Neural crest cell (in vitro differentiated cells): ENCODE measurements at places on chromosomes 4 and X. TPM values are rescaled to one million over a fixed set of nuclear protein-coding genes. Genes with fewer than 3 reads are reported as not detected.

DNA sequence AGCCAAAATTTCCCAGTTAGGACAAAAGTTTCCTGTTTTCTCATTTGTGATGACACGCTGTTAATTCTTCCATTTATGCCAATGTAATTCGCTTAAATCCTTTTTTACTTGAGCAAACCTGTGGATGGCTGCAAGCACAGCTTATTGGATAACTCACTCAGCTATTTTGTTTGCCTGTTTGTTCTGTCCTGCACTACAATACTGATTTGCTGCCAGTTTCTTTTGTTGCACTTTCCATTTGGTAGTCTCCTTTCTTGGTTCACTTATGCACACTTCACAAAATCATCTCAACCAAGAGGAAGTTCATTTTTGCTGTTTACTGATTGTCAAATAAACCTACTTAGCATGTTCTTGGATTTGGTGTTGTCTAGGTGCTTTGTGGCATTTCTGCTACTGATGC is 40.3 kb downstream of the MFAP3L start:
- H3K36me3 ChIP-seq, result no peaks in the 10 kb centered on the region
- H3K27me3 ChIP-seq, result no peaks in the 10 kb centered on the region
- no peak for DNase-seq
- H3K4me3 ChIP-seq, result no peak overlapping the region

GRCh38 chr4:14520171-14520570 is 482.1 kb upstream of the CPEB2 start:
- no peaks in the 10 kb centered on the region for H3K36me3 ChIP-seq
- H3K27ac ChIP-seq, result no peak overlapping the region
- no peak overlapping the region for H3K4me3 ChIP-seq
- peaks cover 9% of the 10 kb centered on the region for H3K4me1 ChIP-seq
- no peak for DNase-seq

CC2D2A gene
- total RNA-seq, result 26.2 and 27.8 TPM in 2 replicates

SERTM2 gene
- 0.11 TPM in 1 of 2 replicates, not detected in the other for total RNA-seq

DNA sequence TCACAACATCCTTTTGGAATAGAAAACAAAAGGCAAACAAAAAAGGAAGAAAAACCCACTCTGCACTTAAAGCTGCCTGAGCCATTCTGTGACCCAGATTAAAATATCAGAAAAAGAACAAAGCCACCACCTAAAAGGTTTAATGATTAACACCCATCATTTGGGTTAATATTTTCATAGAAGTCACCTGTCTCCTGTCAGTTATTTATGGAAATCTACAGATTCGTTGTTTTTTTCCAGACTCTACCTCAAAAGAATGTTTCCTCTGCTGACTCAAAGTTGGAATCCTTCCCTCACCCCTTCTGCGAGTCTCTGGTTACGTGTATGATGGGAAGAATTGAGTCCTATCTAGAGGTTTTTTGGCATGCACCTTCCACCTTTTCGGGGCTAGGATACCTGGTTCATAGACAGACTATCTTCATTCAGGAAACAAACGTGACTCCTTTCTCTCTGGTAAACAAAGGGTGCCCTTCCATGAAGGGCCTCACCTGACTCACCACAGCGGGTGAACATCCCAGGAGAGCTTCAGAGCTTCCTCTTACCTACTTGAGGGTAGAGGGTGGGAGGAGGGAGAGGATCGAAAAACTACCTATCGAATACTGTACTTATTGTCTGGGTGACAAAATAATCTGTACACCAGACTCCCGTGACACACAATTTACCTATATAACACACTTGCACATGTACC is 19.6 kb upstream of the CA5B start:
- no peak overlapping the region for H3K27ac ChIP-seq
- no peaks in the 10 kb centered on the region for H3K4me1 ChIP-seq
- H3K27me3 ChIP-seq, result peaks cover 2% of the 10 kb centered on the region
- no peak overlapping the region for H3K4me3 ChIP-seq
- no peak for DNase-seq

DNA sequence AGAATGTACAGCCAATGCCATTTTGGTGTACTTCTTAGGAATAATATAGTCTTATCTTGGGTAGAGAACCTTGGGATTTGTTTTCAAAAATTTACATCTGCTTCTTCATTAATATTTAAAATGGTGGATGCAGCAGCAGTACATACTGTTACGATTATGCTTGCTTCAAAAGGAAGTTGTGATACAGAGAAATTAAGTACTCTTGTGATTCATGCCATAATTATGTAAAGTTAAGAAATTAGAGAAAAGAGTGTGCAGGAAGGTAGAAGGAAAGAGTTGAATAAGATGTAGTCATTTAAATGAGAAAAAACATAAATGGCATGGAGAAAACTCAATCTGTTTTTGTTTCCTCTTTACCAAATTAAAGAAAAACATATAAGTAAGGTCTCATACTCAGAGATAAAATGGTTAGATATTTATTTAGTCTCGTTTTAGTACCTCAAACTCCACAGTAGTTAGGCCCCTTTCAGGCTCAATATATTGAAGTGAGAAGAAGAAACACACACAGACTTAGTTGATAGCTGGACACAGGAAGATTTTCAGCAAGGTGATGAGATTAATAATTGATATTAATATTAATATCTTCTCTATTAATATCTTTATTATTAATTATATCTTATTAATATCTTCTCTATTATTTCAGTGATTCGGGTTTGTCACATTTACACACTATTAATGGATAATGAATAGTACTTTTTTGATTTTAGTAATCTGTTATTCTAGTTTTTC is 70.1 kb upstream of the HPGD start:
- H3K36me3 ChIP-seq, result no peaks in the 10 kb centered on the region
- no peaks in the 10 kb centered on the region for H3K27me3 ChIP-seq
- no peak overlapping the region for H3K27ac ChIP-seq
- H3K4me1 ChIP-seq, result peaks cover 7% of the 10 kb centered on the region

DNA sequence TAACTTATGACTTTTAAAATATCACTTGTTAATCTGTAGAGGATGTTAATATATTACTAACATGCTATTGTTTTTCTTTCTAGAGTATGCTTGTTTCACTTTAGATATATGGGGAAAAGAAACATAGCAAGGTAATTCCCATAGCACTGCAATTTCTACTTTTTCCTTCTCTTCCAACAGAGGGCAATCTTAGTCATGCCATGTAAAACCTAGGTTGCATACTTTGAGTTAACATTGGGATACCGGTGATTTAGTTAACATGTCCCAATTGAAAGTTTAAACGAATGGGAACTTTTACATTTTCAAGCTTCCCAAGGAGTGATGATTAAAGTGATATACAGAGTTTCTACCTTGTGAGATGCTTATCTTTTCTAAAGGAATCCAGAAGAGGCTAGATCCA is 89.4 kb upstream of the IL13RA1 start:
- H3K27me3 ChIP-seq, result no peaks in the 10 kb centered on the region
- no peak for DNase-seq
- no peaks in the 10 kb centered on the region for H3K4me1 ChIP-seq
- H3K36me3 ChIP-seq, result peaks cover 10% of the 10 kb centered on the region
- no peak overlapping the region for H3K4me3 ChIP-seq

- peaks cover 15% of the 10 kb centered on the region for H3K27me3 ChIP-seq
- H3K4me3 ChIP-seq, result no peak overlapping the region
- no peak for DNase-seq
- no peaks in the 10 kb centered on the region for H3K36me3 ChIP-seq
These were observed 18.4 kb downstream of the MAGEB17 start for GRCh38 chrX:16185725-16186136.
